ENCODE measurements at places on chromosomes 11 and 22.

DNA sequence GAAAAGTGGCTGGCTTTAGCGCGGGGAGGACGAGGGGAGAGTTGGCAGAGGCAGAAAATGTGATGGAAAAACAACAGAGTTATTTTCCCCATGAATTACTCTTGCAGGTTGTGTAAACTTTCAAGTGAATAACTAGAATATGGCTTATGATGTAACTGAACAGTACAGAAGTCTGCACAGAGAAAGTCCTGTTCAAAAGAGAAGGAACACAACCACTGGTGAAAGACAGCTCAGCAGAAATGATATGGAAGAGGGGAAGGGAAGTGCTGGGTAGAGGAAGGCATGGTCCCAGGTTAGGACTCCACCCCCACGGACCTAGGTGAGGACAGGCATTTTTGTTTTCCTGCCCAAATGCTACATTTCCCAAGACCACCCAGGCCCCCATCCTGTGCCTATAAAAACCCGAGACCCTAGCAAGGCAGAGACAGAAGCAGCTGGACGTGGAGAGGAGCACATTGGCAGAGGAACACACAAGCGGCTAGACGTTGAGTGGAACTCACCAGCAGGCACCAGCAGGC lies 77.7 kb downstream of the MAML2 start:
- H3K27ac ChIP-seq = peak overlapping the region; percentile 40
- H3K27me3 ChIP-seq = no peaks in the 10 kb centered on the region
- H3K36me3 ChIP-seq = peaks cover 39% of the 10 kb centered on the region
- DNase-seq = no peak

DNA sequence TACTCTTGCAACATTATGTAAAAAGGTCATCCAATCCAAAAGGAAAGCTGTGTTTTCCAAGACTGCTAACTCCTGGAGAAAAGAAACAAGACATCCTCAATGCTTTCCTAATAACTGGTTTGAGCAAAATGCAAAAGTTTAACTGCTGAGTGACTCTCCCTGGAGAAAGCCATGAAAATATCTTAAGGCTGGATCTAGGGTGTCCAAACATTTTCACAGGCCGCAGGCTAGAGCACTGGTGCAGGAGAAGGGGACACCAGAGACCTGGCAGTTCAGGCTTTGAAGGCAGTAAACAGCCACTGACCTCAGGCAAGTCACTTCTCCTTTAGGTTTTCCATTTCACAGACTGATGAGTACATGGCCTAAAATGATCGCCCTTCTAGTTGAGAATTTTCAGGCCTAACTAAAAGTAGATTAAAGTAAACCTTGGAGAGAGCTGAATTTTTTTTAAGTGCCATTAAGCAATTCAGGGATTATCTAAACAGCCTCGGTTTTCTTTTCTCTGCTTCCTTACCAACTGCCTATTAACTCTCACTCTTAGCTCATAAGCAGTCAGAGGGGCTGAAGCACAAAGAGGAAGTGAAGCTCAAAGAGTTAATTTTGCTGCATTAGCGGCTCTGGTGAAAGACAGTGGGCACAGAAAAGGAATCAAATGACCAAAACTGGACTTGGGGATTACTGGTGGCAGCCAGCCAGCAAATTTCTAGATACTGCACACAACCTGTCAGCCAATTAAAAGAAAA lies 2.3 kb downstream of the CHKA start:
- H3K36me3 ChIP-seq = peaks cover 2% of the 10 kb centered on the region
- H3K4me3 ChIP-seq = peak overlapping the region; percentile 54
- no peaks in the 10 kb centered on the region for H3K27me3 ChIP-seq
- no peak for DNase-seq
- peaks cover 26% of the 10 kb centered on the region for H3K4me1 ChIP-seq

DNA sequence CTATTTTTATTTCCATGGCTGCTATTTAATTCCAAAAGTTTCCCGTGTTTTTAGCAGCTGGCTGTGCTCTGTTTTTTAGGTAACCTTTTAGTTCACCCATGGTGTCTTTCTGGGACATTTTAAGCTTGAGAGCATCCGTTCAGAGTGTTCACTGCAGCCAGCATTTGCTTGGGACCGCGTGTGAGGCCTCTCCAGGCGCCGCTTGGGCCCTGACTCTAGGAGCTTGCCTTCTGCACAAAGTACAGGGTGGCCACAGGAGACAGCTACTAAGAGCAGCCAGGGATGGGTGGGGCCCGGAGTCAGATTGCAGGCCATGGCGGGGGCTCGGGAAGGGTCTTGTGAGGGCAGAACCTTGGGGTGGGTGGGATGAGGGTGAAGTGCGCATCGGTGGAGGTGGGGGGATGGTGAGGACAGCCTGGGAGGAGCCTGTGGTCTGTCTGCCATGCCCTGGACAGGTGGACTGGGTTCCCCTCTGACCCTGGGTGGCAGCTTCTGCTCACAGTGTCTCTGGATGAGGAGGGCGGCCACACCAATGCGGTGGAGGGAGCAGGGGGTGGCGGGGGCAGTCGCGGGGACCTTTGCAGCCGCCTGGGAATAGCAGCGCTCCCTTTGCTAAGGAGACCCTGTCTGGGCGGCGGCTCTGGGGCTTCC lies 288.1 kb downstream of the TBC1D22A start:
- no peak overlapping the region for H3K27ac ChIP-seq
- H3K27me3 ChIP-seq = no peaks in the 10 kb centered on the region
- H3K36me3 ChIP-seq = peaks cover 2% of the 10 kb centered on the region
- no peak for DNase-seq
- H3K4me1 ChIP-seq = peaks cover 20% of the 10 kb centered on the region

DNA sequence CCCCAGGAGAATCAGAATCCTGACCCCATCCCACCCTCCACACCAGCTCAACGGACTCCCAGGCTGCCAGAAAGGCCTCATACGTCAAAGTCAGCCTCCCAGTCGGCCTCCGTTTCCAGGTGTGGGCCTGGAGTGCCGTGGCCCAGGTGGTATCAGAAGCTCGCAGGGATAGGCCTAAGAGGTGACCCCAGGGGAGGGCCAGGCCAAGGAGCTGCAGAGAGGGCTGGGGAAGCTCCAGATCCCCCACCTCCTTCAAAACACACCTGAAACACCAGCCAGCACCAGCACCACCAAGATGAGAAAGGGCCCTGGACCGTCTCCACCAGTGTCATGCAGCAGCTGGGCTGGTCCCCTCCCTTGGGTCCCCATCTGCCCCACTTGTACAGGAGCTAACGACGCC lies 20.3 kb downstream of the ASCL2 start:
- H3K27me3 ChIP-seq = peaks cover 2% of the 10 kb centered on the region
- DNase-seq = no peak
- H3K27ac ChIP-seq = no peak overlapping the region
- H3K4me1 ChIP-seq = no peaks in the 10 kb centered on the region
- no peak overlapping the region for H3K4me3 ChIP-seq

DNA sequence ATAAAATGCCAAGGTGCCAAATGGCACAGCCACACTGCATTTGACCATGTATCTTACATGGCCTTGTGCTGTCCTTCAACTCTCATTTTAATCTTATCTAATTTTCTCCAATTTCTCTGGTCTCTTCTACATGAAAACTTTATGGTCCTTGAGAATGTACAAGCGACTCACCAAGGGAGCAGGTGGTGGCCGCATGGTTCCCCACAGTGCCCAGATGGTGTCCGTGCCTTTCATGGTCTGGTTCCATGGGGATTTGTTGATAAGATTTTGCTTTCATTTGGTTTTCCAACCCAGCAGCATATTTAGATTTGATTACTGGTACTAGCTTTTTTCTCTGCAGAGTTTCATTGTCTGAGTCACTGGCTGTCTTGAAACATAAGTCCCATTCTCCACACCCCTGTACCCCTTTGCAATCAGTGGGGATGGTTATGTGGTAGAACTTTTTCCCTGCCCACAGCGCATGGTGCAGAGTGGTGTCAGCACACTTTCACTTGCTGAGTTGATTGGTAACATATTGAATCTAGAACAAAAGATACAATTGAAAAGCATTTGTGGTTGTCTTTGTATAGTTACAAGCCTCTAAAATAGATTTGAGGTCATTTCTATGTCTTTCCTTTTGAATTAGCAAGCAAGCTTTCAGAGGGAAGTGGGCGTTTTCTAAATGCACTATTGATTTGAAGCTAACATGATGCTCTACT lies 24.1 kb downstream of the ZNRF3 start:
- peaks cover 43% of the 10 kb centered on the region for H3K27me3 ChIP-seq
- H3K4me1 ChIP-seq = peaks cover 40% of the 10 kb centered on the region
- DNase-seq = peak; percentile 59
- peak overlapping the region; percentile 76 for H3K27ac ChIP-seq
- H3K4me3 ChIP-seq = peak overlapping the region; percentile 5

- no peak overlapping the region for H3K4me3 ChIP-seq
- peaks cover 43% of the 10 kb centered on the region for H3K4me1 ChIP-seq
- no peak overlapping the region for H3K27ac ChIP-seq
- no peaks in the 10 kb centered on the region for H3K36me3 ChIP-seq
- no peak for DNase-seq
- no peaks in the 10 kb centered on the region for H3K27me3 ChIP-seq
Observed at GRCh38 chr11:16985297-16985696, 28.9 kb downstream of the PLEKHA7 start.

- H3K27ac ChIP-seq = no peak overlapping the region
- no peak overlapping the region for H3K4me3 ChIP-seq
- no peaks in the 10 kb centered on the region for H3K4me1 ChIP-seq
- H3K36me3 ChIP-seq = no peaks in the 10 kb centered on the region
Observed at GRCh38 chr11:23923357-23923756, 573.5 kb upstream of the LUZP2 start.

- no peak overlapping the region for H3K27ac ChIP-seq
- H3K4me1 ChIP-seq = no peaks in the 10 kb centered on the region
- DNase-seq = no peak
- H3K4me3 ChIP-seq = no peak overlapping the region
- H3K36me3 ChIP-seq = no peaks in the 10 kb centered on the region
- no peaks in the 10 kb centered on the region for H3K27me3 ChIP-seq
Observed at GRCh38 chr11:43122546-43122945, 189.2 kb upstream of the API5 start.

Data from activated naive CD8-positive, alpha-beta T cell treated with anti-CD3 and anti-CD28 coated beads, Interleukin-2, amount 50 U/mL, for 24 hours (primary cell).